Activated CD4-positive, alpha-beta T cell treated with anti-CD3 and anti-CD28 coated beads, Interleukin-2, amount 50 U/mL, for 24 hours (primary cell): ENCODE measurements at places on chromosomes 2 and 18.

- no peak for DNase-seq
Measured at GRCh38 chr2:99765731-99766318, 276.0 kb upstream of the REV1 start.

GRCh38 chr2:50402654-50402960 lies 629.3 kb downstream of the NRXN1 start:
- DNase-seq = no peak

DNA sequence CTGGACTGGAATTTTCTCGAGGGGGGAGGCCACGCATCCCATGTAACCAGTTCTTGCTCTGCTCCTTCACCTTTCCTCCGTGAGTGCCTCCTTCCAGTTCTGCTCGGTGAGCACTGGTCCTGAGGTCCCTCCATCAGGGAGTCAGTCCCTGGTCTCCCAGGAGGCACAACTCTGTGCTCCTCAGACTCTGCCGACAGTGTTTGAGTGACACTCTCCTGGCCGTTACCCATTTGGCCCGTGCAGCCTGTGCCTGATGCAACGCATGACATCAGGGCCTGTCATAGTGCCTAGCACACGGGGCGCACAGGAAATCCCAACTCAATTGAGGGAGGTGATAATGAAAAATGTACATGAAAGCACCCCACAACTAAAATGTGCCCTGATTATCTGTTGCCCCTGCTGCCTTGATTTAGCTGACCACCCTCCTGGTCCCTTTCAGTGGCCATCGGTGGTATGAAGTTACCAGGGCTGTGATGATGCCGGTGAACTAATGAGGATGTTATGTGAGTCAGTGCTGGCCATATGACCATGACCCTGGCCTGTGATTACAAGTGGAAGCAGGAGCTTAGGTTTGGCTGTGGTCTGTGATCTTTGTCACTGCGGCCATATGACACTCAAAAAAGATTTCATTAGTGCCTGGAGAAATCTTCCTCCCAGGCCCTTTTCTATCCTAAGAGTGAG lies 144.6 kb downstream of the TDRD15 start:
- no peak for DNase-seq

DNA sequence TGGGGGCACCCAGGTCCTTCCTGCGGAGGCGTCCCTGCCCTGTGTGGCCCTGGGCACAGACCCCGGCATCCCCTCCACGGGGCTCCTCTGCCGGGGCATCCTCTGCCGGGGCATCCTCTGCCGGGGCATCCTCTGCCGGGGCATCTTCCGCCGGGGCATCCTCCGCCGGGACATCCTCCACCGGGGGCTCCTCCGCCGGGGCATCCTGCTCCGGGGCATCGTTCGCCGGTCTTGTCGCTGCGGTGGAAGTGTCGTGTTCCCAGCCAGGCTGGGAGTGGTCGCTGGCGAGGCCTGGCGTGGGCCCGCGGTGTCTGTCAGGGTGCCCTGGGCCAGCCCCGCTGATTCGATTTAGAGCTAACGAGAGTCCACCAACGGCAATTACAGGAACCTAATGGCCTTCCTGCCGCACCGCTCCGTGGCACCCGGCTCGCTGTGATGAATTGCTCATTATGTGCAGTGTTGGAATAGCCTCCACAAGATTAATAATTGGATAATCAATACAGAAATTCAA lies 115.1 kb downstream of the NFATC1 start:
- DNase-seq = no peak

GRCh38 chr18:51164342-51164741 lies 33.1 kb downstream of the MEX3C start:
- DNase-seq = no peak

DNA sequence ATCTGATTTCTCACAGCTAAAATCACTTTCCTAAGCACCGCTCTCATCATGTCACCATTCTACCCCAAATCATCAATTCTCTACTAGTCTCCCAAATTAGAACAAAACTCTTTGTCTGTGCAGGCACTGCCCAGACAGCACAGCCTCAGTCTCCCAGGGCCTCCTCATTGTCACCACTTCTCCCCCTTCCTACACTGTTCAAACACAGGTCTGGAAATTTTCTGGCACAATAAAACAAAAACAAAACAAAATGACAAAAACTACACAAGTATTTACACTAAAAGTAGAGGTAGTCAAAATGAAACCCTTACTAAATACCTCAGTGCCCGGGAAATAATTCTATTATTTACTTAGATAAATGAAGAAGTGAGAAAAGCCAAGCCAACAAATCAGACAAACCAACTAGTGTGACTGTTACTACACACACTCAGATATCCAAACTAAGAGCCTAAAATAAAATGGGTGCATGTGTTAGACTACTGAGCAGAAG lies 156.2 kb upstream of the DNMT3A start:
- no peak for DNase-seq

- no peak for DNase-seq
Measured at GRCh38 chr2:10079870-10080535, at the start of gene CYS1. Gene CYS1 (minus strand): TSS chr2:10080411. CDS start chr2:10080223, 188 bp downstream.
